ENCODE measurements at places on chromosomes 7 and 10. TPM values are rescaled to one million over a fixed set of nuclear protein-coding genes. Genes with fewer than 3 reads are reported as not detected.

TMEM229A gene
- total RNA-seq: 1.5 TPM

DNA sequence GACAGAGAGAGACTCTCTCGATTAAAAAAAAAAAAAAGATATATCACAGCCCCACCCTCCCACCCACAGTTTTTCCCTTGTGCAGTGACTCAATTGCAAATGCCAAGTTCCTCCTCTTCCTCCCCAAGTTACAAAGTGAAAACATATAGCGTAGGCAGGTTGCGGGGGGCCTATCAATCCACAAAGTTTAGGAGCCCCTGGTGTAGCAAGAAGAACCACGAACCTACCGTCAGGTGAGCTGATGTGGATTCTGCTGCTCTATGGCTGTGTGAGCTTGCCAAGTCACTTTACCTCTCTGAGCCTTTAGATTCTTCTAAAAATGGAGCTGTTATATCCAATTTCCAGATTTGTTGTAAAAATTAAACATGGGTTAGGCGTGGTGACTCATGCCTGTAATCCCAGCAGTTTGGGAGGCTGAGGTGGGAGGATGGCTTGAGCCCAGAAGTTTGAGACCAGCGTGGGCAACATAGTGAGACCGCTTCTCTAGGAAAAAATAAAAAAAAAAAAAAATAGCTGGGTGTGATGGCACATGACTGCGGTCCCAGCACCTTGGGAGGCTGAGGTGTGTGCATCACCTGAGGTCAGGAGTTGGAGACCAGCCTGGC, 8.2 kb upstream of the RHBDD2 start:
- DNase-seq: no peak

SPRN gene
- total RNA-seq: not detected

DNA sequence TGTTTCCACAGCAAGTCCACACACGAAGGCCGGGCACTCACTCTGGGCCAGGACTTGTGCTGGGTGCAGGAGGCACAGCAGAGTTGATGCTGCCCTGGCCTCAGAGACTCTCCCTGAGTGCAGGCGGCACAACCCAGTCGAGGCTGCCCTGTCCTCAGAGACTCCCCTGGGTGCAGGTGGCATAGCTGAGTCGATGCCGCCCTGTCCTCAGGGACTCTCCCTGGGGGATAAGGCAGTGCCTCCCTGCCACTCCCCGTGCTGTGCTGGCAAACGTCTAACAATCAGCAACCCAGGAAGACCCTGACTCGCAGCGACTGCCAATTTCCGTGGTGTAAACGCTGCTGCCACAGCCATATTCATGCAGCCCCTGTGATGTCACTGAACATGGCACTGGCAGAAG, 93.1 kb downstream of the PDGFA start:
- DNase-seq: no peak

OR13A1 gene
- total RNA-seq: not detected

GATAD1 gene
- 59.2 TPM for total RNA-seq

DNA sequence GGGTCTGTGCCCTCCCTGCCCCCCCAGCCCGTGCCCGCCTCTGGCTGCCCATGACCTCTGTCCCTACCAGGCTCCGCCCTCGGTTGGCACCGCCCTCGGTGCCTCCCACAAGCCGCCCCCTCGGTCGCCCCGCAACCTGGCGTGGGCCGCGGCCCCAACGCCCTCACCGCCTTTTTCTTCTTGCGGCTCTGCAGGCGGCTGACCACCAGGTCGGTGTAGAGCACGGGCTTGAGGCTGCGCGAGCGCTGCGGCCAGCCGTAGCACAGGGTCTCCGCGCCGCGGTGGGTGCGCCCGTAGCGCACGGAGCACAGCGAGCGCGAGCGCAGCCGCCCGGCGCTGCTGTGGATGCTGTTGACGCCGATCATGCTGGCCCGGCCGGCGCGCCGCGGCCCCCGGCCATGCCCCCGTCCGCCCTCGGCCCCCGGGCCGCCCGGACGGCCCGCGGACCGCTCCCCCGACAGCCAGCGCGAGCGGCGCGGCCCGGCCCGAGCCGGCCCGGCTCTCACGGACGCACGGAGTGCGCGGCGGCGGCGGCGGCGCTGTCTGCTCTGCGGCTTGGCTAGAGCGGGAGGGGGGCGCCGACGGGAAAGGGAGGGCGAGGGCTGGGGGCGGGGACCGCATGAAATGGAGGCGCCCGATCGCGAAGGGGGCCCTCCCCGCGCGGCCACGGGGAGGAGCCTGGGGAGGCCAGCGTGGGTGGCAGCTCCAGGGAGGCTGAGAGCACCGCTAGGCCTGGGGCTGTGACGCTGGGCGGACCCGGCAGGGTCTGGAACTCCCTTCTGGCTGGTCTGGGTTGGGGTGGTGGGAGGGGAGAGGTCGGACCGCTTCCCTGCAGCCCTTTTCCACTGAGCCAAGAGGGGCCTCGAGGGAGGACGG, 9.6 kb downstream of the PSD start:
- no peak for DNase-seq

CCNY gene
- total RNA-seq: 19.9 TPM

GRCh38 chr7:142301299-142301698, 43.4 kb upstream of the PRSS58 start:
- DNase-seq: no peak

DNA sequence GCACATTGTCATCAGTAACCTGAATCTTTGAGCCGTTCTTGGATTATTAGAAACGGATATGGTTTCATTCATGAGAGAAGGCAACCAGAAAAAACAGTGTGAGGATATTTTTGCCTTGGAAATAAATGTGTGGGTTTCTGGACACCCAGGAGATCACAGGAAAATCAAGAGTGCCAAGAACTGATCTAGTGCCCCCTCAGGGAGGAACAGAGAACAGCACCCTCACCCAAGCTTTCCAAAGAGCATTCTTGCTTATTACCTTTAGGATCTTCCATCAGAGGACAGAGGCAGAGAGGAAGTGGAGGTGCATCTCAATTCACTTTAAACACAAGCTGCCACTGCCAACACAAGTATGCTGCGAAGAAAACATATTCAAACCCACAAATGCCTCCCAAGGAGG, 851.5 kb upstream of the COBL start:
- peak; percentile 66 for DNase-seq

- no peak for DNase-seq
These were observed 33.3 kb upstream of the MNX1 start for GRCh38 chr7:157043745-157044144.

GRCh38 chr7:6419310-6419773, 28.4 kb downstream of the DAGLB start:
- DNase-seq: no peak

GRCh38 chr7:48337012-48337621, 165.9 kb downstream of the ABCA13 start:
- DNase-seq: peak; percentile 80

TET1 gene
- 2.9 TPM for total RNA-seq

DNA sequence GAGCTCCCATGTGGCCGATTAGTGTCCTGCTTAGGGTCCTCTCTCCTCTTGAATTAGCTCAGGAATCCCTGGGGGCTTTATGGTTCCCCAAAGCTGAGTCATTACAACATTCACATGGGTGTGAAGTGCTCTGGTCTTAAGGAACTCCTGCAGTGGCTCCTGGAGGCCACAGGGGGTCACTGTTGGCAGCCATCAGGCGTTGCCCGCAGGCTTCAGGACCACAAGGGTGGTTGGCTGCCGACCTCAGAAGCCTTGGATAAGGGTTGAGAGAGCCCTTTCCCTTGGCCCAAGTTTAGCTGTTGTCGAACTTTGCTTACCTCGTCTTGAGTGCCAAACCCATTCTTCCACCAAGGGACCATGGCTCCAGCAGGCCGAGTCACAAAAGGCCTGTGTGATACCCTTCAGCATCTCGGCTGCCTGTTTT, 61.7 kb downstream of the SH2D4B start:
- DNase-seq: peak; percentile 75

DNA sequence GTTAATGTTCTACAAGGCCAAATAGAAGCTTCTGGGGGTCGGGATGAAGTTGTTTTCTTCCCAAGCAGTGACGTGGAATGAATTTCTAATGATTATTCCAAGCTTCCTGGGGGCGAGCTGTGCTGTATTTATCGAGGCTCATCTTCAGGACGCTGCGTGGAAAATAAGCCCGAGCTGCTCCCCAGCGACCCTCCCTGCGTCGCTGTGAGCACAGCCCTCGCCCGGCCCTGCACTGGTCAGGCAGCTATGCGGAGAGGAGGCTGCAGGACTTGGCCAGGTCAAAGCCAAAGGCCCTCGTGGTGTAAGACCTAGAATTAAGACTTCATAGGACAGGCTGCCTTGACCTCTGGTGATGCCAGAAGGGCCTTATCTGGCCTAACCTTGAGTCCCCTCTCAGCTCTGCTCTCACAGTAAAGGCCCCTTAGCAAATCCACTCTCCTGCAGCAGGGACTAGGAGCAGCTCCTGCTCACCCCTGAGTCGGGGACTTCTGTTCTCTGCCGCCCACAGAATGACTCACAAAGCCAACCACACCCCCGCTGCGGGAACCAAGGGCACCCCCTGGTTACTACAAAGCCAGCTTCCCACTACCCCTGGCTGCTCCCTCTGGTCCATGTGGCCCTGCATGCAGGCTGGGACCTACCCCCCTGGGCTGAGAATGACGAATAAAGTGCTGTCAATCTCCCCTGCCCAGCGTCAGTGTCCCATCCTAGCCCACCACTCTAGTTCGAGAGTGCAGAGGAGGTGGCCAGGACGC, 501.6 kb downstream of the TCERG1L start:
- no peak for DNase-seq

- DNase-seq: no peak
These were observed 43.6 kb downstream of the HK1 start for GRCh38 chr10:69321865-69322264.

DNA sequence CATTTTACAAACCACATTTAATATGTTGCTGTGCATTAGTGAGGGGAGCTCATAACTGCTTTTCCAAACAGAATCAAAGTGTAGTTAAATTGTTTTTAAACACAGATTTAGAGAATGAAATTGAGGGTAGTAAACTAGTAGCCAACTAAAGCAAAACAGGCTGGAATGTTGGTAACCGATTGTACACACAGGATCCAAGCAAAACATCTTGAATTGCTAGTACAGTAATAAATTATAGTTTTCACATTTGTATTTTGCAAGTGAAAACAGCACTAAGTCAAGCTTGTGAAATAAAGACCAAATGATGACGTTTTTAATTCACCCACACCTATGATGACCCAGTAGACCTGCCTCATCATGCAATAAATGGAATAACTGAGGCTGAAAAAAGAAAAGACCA, 198.3 kb downstream of the HDAC9 start:
- DNase-seq: no peak

FRAT1 gene
- total RNA-seq: 1.2 TPM

DNA sequence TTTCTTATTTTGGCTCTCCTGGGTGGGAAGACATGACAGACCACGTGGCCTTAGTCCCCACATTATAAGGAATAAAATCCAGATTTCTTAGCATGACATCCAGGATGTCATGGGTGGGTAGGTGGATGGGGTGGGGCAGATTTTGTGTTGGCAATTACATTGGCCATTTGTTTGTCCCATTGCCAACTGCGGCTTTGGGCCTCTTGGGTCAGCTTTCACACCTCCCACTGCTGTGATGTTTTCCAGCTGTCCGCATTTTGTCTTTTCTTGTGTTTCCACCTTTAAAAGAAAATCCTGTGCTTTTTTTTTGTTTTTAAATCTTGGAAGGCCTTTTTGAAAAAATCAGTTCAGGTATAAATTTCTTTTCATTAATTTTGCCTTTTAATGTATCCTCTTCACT, 237.0 kb downstream of the SDK1 start:
- no peak for DNase-seq

DNA sequence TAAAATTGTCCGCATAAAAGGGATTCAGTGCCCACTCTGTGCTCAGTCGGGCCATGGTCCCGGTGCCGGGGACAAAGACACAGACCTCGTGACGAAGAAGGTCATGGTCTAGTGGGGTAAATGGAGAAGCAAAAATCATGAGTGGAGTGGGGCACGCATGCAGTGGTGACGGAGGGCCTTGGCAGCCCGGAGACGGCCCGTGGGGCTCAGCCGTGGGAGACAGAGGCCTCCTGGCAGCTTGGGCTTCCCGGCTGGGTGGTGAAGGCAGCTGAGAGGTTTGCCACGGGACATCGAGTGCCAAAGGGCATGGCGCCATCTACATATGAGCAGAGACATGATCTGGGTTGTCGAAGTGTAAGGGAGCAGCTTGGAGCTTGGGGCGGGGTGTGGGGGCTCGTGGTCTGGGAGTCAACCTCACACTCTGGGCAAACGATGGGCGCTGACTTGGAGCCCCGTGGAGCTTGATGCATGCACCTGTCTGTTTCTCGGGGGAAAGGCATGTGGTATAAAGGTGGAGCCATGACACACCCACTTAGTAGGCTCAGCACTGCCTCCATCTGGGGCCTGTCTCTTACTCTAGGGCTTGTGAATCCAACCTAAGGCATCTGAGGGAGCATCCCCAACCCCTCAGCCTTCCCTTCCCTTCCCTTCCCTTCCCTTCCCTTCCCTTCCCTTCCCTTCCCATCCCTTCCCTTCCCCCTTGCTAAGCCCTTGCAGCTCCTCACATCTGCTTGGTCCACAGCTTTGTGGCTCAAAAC, 151.0 kb upstream of the INSYN2A start:
- peak; percentile 25 for DNase-seq

- DNase-seq: peak; percentile 80
These were observed 352.0 kb downstream of the PCLO start for GRCh38 chr7:82810558-82811259.

SPDYE16 gene
- total RNA-seq: not detected

MNX1 gene
- 0.56 TPM for total RNA-seq

GRCh38 chr10:23696476-23696875, 257.6 kb downstream of the OTUD1 start:
- no peak for DNase-seq

ADIRF gene
- total RNA-seq: not detected

DNA sequence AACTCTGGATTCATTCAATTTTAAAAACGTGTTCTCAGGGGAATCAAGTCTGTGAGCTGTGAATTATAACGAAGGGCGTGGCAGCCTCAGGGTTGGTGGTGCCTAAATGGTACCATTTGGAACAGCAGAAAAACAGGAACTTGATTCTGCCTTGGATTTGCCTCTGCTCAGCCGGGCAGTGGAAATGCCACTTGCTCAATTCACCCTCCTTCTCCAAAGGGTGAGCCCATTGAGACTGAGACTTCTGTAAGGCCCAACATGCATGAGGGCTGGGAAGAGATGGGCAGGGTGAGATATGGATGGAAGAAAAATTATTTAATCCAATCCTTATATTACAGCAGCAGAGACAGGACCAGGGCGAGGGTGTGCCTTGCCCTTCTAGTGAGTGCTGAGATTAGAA, 107.1 kb upstream of the HABP2 start:
- no peak for DNase-seq

- peak; percentile 30 for DNase-seq
These were observed 572 bp downstream of the CHST12 start for GRCh38 chr7:2403718-2404648.

SLC13A4 gene
- total RNA-seq: 0.21 TPM

ANKRD61 gene
- total RNA-seq: 0.50 TPM

GRCh38 chr10:27857616-27858015, 112.0 kb upstream of the MKX start:
- DNase-seq: no peak

TBC1D12 gene
- 9.6 TPM for total RNA-seq

All from SK-MEL-5 (cell line).